ENCODE measurements at places on chromosomes 5 and 9.

- DNase-seq: no peak
Measured at GRCh38 chr9:20292002-20292401, 330.3 kb downstream of the MLLT3 start.

DNA sequence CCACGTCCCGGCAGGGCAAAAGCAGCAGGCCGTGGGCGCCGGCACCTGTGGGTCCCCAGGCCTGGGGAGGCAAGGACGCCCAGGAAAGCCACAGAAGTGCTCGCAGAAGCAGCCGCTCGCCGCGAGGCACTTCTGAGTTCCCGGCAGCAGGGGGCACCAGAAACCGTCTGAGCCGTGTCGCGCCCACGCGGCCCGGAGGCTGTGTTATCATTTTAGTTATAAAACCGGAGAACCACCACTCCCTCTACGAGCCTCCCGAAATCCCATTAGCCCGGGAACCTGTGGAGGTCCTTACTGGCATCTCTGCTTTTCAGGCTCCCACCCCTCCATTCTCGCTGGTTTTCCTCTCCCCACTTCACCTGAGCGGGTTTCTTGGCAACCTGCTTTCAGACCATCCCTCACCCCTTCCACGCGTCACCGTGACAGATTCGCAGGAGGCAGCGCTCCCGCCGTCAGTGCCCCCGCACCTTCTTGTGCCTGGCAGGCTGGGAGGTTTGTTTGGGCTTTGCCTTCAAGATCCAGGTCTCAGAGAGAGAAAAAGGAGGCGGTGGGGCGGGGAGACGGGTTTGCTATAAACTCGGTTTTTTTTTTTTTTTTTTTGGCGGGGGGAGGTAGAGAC lies 2.3 kb downstream of the GDNF start:
- no peak for DNase-seq

DNA sequence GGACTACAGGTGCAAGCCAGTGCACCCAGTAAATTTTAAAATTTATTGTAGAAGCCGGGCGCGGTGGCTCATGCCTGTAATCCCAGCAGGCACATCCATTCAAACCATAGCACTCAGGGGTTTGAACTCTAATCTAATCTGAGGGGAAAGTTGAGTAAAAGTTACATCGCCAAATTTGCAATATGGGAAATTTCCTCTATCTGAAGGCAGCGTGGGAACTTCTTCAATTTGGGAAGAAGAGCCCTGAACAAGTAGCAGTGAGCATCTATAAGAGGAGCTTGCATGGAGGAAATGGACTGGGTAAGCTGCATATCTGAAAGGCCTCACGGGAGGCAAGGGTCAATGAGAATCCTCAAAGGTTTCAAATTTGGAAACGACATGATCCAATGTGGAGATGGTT lies 2.7 kb upstream of the DNAJC25 start:
- no peak for DNase-seq

DNA sequence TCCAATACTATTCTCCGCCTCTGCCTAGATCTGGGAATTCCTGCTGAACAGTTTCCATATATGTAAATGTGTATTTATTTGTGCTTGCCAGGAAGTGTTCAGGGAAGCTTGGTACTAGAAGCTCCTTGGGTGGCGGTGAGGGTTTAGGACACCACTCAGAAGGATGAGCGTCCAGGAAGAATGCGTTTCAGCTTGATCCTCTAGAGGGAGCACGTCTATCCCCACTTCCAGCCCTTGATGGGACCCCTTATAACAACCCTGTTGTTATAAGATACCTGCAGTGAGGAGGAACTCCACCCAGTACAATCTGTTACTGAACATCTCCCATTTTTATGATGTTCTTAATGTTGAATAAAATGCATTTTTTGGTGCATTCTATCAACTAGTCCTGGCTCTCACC lies 88.9 kb downstream of the CYFIP2 start:
- DNase-seq: no peak

DNA sequence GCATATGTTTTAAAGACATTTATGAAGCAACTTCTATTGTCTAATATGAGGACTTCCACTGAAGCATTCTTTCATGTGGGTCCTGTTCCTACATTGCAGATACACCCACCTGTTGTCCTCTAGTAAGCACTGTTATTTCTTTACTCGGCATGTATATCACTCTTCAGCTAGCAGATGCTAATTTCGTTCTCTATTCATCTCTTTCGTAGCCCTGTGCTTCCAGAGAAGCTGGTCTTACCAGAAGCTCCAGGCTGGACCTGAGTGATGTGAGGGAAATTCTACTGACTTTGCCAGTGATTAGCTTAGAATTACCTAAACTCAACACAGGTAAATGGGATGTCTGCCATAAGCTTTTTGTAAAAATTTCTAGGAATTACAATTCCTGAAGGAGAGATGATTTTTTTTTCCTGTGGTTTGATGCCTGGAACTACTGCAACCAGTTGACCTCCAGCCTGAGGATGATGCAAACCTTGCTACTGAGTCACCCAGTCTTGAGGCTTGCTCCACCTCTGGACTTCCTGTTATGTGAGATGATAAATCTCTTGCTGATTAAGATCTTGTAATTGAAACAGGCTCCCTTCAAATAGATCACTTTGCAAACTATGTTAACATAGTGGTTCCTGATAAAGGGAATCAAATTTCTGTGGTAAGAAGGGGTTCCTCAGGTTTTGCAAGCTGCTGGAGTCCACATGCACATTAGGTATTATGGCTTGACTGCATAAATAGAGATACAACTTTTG lies 52.2 kb upstream of the SPINK5 start:
- DNase-seq: no peak

- no peak for DNase-seq
Measured at GRCh38 chr5:8332666-8333445, 463.9 kb downstream of the MTRR start.

DNA sequence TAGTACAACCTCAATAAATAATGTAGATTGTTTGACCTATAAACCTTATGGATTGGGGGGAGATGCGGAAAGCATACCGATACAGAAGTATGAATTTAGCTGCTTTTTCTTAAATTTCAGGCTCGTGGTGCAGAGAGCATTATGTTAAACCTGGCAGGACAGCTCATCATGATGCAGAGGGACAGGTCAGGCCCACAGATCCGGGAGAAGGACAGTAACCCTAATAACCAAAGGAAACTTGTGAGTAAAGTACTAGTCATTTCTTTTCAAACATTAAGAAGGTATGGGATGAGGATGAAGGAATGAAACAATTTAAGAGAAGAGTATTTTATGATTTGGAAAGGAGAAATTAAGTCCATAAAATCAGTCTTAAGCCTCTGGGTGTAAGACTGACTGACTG lies 70.5 kb downstream of the ERMP1 start:
- DNase-seq: no peak

DNA sequence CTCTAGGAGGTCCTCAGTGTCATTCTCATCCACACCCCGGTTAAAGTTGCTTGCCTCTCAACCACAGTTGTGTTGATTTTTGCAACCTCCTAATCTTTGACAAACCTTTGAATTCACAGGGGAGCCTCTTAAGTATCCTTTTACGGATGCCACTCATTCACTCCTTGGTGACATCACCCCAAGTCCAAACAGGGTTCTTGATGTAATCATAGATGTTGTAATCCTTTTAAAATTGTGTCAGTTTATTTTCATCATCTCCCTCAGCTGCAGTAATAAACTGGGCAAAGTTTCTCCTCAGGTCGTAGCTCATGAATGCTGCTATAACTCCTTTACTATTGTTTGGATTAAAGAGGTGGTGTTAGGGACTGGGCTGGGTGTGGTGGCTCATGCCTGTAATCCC lies 637.2 kb upstream of the NUDT12 start:
- no peak for DNase-seq

DNA sequence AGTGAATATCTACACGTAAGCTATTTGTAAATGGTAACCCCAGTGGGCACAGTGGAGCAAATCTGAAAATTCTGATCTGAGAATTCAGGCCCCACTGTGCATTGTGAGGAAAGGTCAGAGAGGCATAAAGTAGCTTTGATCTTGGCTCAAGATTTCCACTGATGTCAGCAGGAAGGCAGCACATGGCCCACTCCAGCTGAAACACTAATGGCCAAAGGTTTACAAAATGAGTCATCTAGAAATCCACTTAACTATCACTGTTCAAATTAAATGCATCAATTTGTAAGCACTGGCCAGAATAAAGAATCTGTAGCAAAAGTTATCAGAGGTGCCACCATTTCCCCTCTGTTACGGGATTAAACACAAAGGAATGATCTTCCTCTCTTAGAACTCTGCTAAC lies 191.6 kb downstream of the C9orf152 start:
- no peak for DNase-seq

- no peak for DNase-seq
Measured at GRCh38 chr5:129074903-129075302, 19.6 kb upstream of the ISOC1 start.

DNA sequence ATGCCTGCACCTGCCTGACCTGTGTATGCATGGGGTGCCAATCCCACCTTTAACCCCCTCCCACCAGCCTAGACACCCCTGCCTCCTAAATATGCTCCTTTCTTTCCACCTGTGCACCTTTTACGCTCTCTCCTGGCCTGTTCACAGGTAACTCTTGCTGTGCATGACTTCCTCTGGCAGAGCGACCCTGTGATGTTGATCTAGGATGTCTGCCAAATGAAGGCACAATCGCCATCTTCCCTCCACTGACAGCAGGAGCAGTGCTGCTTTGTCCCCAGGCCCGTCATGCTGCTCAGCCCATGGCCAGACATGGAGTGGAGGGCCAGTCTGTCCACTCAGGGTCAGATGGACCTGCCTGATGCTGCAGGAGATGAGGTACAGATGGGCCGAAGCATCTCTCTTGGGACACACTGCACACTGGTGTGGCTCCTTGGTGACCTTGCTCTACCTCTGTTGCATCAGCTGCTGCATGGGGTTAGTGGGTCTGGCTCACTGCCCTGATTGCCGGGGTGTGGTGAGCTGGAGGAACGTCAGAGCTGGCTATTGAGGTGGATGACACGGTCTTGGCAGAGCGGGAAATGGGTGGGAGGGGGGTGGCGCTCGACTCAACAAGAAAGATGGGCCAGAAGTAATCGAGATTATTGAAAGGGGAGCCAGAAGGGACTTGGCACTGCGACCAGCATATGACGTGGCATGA lies 101.7 kb upstream of the PITX1 start:
- DNase-seq: no peak

GRCh38 chr9:109914280-109915027 lies 134.5 kb downstream of the PALM2AKAP2 start:
- no peak for DNase-seq

DNA sequence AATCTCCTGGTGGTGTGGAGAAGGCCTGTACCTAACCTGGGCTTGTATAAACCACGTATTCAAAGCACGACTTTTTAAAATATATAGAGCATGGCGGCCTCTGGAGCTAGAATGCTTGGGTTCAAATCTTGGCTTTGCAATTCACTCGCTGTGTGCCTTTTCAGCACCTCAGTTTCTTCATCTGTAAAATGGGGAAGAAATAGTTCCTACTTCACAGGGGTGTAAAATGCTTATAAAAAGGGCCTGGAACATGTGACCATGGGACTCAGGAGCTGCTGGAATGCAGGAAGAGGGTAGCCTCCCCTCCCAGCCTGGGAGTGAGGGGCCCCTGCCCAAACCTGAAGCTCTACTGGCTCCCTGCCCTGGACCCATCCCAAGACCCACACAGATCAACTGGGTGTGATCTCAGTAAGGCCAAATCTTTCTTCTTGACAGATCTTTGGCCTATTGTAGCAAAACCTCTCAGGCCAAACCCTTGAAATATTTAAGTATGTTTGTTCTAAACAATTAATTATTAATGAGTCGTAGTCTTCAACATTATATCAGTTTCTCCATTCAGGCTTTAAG lies 269.0 kb downstream of the ZSWIM6 start:
- DNase-seq: no peak

- DNase-seq: no peak
Measured at GRCh38 chr5:140345919-140346347, 470 bp downstream of the HBEGF start.

DNA sequence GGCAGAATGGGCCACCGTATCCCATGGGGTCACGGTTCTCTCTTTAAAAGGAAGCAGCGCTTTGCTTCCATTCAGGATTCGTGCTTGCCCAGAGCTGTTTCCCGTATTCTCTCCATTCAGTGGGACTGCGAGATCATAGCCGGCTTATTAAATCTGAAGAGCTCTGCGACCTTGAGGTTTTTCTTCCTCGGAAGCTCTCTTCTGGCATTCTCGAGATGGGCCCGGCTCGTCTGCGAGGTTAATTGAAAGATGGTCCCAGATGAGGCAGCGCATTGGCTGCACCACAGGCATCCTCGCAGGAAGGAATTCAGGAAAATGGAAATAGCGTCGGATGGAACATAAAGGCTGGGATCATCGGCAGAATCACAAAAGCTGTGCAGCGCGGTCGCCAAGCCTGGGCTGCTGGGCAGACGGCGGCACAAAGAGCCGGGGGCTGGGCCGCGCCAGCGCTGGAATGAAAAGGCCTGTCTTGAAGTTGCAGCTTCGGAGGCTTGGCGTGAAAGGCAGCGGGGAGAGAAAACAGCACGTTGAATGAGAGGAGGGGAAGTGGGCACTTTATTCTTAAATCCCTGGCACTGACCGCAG lies 236.2 kb downstream of the IRX2 start:
- no peak for DNase-seq

DNA sequence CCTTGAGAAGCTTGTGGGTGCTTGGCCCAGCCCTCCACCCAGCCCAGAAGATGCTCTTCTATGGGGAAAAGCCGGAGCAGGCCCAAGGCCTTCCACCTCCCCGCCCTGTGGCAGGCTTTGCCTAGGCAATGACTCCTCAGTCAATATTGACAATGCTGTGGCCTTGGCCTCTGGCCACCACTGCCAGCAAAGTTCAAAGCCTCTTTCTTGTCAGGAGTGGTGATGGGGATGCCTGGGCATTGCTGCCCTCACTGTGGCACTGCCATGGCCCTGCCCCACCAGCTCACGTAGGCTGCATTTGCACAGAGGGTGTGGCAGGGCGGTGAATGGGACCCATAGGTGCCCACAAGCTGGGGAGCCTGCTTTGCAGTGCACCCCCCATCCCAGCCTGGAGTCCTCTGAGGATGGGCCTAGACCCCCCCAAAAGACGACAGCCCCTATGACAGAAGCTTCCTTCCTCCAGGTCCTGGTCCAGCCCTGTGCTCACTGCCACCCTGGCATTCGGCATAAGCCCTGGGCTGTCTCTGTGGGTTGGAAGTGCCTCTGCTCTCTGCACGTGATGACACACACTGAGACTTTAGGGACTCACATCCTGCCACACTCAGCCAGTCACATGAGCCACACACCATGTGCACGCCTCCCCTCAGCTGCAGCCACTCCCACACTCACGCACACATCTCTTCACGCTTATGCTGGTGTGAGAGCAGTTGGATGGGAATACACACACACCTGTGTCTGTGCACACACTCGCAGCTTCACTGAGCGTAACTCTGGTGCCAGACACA lies 31.1 kb downstream of the MORN5 start:
- DNase-seq: no peak

DNA sequence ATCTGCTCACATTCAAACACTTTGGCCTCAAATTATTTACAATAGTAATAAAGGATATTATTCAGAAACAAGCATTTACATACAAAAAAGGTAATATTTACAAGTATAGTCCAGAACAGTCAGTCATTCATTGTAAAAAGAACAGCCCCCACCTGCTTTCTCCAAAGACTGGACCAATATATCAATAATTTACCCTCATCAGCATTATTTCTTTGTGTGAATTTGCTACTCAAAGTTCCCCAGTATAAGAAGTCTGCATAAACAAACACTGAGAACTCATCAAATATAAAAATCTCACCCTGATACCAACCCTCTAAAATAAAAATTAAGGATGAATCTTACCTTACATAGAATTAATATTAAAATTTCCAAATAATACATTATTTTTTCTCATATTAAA lies 267.8 kb upstream of the POU5F2 start:
- DNase-seq: no peak
